ENCODE measurements at places on chromosomes 12 and 14.

DNA sequence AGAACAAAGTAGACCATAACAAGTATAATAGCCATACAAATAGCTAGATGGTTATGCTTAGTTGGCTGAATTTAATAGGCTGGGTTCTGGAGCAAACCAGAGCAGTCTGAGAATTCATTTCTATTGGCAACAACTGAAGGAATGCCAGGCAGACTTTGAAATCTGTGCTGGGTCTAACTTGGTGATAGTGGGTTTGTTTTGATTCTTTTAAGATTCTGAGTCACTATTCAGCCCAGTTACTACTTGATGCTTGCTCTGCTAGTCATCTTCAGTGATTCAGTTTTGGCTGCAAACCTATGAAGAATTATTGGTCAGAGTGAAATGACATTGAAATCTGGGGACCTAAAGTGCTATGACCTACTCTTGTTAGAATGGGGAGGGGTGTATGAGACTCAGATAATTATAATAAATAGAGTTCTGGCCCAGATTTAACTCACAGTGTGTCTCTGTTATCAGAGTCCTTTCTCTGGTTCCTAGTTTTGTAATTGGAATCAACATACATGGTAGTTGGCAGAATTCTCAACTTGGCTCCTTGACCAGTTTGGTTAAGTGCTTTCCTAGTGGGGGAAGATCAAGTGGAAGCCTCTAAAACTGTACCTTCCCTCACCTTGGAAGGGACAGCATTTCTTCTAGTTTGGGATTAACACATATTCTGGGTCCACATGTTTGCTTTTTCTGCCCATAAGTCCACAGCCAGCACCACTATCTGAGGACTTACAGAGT is 43.5 kb downstream of the MNAT1 start:
- no peak for DNase-seq

DNA sequence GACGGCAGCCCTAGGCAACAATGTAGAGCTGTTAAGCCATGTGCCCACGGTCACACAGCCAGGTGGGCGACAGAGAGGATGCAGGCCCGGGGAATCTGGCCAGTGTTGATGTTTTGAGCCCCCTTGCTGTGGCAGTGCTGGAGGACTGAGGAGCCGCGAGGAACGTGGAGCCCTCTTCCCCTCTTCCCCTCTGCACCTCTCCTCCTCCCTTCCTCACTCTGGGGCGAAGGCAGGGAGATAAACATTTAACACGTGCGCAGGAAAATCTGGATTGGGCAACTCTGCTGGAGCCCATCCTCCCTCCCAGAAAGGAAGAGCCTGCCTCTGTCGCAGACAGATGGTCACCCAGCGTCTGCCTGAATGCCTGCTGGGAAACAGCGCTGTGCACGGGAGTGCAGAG is 376.8 kb downstream of the FUT8 start:
- DNase-seq: no peak

DNA sequence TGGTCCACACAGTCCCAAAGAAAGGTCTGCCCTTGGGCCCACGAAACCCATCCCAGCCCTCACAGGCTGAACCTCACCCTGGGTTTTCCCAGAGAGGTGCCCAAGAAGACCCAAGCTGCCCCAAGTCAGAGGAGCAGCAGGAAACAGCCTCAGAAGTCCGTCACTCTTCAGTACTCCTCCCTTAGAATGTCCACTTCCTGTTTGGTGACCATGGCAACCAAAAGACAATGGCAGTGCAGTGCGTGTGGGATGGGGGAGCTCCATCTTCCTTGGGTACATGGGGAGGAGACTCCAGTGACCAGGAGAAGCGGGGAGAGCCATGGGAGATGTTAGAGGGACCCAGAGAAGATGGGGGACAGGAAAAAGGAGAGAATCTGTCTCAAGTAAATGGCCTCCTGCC is 11.3 kb downstream of the SELPLG start:
- DNase-seq: no peak

DNA sequence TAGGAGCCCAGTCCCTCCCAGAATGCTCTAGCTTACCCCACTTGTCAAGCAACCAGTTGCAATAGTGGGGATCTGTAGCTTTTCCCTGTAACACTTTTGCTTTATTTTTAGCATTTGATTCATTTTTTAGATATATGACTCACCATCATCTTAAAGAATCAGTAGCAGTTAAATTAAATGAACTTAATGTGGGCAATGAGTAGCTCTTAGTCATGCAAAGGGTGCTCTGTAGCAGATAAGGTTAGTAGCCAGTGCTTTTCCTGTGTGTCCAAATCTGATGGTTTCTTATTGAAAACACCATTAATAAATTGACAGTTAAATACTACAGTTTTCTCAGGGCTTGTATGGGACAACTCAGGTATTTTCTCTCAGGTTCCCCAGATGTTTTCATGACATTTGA is 311.8 kb downstream of the RERGL start:
- no peak for DNase-seq

DNA sequence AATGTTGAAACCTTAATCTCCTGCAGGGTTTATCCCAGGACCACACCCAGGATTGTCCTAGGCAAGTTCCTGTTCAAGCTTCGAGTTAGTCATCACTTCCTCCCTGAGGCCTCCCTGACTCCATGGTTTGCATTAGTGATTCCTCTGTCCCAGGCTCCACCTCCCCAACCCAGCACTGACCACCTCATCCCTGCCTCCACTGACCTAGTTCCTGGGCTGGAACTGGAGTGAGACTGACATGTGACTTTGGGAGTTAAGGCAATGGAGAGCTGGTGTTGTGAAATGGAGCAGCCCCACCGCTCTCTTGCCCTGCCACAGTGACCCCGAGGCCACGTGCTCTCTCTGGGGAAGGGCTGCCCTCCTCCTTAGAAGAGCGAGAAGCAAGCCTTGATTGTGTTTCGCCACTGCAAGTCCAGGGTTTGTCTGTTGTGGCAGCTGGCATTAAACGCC is 15.8 kb upstream of the DTX1 start:
- DNase-seq: no peak

DNA sequence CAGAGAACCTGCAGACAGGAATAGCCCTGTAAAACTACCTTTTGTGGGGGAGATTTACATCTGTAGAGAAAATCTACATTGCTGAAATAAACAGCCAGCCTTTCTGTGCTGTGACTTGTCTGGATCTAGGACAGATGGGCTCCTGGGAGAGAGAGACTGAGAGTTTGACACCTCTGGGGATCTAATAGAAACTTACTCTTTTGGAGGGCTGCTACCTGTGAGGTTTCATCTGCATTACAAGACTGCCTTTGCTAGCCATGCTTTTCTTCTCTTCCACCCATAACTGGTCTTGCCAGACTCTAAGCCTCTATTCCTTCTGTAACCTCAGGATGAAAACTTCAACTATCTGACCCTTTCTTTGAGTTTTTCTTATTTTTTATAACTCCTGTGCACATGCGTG is 452.6 kb downstream of the ZFP36L1 start:
- no peak for DNase-seq

GRCh38 chr12:4287325-4288211 is 14.0 kb downstream of the CCND2 start:
- no peak for DNase-seq

DNA sequence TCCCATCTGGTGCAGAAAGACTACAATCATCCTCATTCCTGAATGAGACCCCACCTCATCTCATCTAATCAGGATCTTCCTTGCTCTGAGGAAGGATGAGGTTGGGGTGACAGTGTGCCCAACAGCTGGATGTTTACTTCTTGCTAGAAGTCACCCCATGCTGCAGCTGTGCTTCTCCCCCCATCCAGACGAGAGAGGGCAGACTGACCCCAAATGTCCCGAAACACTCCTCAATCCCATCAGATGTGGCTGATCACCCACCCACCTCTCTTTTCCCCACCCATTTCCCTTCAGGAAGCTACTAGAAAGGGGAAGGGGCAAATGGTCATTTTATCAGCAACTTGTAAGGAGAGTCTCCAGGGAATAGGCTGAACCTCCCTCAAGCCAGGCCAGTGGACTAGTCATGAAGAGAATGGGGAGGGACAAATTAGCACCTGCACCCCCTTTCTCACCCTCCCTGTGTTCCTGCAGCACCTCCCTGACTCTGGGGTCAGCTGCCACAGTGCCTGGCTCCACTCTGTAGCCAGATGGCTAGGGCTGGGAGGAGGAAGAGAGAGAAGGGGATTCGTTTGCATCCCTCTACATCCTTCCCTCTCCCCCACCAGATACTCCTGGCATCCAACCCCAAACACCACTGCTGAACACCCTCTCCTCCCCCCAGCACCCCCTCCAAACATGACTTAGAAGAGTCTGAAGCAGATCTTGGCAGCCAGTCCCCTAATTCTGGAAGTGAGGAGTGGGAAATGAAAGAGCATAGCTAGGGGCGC is 2.8 kb upstream of the BAZ2A start:
- no peak for DNase-seq

GRCh38 chr12:16348435-16349130 is 1.1 kb downstream of the MGST1 start:
- DNase-seq: no peak

DNA sequence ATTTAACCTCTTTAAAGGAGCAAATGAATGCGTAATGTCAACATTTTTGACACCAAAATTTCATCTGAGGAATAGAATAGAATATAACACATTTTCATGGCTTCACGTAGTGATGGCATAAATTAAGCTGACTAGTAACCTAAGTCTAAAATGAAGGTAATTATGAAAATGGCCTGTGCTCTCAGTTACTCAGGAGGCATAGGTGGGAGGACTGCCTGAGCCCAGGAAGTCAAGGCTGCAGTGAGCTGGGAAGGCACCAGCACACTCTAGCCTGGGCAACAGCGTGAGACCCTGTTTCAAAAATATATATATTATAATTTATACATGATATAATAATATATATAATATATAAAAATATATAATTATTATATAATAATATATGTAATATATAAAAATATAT is 383.2 kb upstream of the ATP2B1 start:
- DNase-seq: no peak

GRCh38 chr12:123231931-123232330 is 1.0 kb downstream of the MPHOSPH9 start:
- DNase-seq: no peak

- DNase-seq: no peak
Observed at GRCh38 chr12:52280796-52281560, 6.5 kb downstream of the KRT86 start.

- no peak for DNase-seq
Observed at GRCh38 chr14:32977913-32978312, 39.2 kb downstream of the NPAS3 start.

DNA sequence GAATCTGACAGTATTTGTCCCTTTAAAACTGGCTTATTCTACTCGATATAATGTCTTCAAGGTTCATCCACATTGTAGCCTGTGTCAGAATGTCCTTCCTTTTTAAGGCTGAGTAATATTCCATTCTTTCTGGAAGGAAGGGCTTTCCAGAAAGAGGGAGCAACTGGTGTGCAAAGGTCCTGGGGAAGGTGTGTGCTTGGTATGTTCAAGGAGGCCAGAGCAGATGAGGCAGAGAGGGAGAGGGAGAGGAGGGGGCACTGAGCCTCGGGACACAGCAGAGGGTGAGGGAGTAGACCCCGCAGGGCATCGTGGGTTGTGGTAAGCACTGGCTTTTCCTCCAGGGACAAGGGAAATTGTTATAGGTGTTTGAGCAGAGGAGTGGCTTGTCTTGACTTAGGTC is 90.9 kb upstream of the NCOR2 start:
- no peak for DNase-seq

- no peak for DNase-seq
Observed at GRCh38 chr14:103143506-103143905, 20.2 kb downstream of the TNFAIP2 start.

- peak; percentile 35 for DNase-seq
Observed at GRCh38 chr12:126727218-126728075, 1539.5 kb upstream of the TMEM132C start.

DNA sequence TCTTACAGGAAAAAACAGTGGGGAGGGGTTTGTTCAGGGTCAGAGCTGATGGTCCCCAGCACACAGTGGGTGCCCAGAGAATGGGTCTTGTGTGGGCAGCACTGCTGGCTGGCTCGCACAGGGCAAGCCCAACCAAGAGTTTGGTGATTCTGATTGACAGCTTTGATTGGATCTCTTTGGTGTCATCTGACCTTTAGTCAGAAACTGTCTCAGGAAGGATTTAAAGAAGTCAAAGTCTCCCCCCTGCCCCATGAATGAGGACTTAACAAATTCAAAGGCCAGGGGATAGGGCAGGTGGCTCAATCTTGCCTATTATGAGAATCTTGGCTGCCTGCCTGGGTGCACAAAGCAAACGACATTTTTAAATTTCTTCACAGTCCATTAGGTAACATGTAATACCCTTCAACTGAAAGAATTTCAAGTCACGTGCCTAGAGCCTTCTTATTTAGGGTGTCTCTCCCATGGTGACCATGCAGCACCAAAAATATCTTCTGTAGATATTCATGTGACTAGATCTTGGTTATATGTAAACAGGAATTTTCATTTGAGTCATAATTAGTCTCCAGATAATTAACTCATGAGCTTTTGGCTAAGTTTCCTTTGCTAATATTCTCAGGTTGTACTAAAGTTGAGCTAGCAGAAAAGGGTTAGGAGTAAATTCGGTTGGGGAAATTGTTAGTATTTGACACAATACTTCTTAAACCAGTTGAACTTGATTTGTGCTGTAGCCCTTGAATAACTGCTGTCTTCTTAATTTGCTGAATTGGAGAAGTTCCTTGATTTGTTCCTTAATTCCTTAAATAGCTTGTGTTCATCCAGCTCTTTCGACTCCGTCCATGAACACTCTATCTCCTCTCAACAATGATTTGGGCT is 54.5 kb upstream of the HECTD1 start:
- DNase-seq: no peak

GRCh38 chr14:45201905-45202304 is 51.1 kb downstream of the MIS18BP1 start:
- no peak for DNase-seq

DNA sequence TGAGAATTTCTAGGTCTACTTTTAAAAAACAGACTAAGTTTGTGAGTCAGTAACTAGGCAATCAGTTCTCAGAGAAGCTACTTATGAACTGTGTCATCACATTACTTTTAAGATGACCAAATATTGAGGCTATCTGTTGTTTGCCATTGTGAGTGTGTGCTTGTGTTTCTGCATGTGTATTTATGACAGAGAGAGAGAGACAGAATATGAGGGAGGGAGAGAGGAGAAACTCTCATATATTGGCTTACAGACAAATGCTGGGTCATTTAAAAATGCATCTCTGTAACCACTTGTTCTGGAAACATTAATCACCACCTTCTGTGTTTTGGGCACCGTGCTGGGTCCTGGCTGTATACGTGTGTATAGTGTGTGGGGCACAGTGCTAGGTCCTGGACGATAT is 161.5 kb upstream of the FRMD6 start:
- DNase-seq: no peak

DNA sequence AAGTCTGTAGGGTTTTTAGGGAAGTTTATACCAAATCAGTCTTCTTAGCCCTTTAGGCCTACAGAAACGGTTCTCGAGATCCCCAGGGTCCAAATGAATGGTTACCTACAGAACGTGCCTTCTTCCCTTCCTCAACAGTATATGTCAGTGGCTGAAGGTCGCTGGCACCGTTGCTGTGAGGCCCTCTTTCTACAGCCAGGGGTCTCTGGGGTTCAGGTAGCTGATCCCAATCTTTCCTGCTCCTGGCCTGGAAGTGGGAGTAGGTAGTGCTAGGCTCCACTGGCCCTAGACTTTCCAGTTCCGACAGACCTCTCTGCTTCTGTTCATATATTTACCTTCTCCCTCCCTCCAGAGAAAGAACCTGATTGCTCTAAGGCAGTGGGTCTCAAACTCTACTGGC is 6.4 kb upstream of the EGLN3 start:
- no peak for DNase-seq

GRCh38 chr12:11071414-11071813 is 9.3 kb upstream of the TAS2R46 start:
- DNase-seq: no peak
